ENCODE measurements at places on chromosomes 2 and 18. TPM values are rescaled to one million over a fixed set of nuclear protein-coding genes. Genes with fewer than 3 reads are reported as not detected.

- no peak for DNase-seq
Measured at GRCh38 chr2:219399716-219400478, 12.2 kb upstream of the DNPEP start.

- DNase-seq = no peak
Measured at GRCh38 chr2:204129591-204130294, 193.2 kb downstream of the ICOS start.

GRCh38 chr18:45071956-45072355, 391.3 kb downstream of the SETBP1 start:
- DNase-seq = no peak

RAB6C gene
- polyA plus RNA-seq = 0.17 TPM

C2orf72 gene
- 2.6 TPM for polyA plus RNA-seq

- no peak for DNase-seq
Measured at GRCh38 chr2:47490406-47490805, 87.5 kb downstream of the MSH2 start.

DNA sequence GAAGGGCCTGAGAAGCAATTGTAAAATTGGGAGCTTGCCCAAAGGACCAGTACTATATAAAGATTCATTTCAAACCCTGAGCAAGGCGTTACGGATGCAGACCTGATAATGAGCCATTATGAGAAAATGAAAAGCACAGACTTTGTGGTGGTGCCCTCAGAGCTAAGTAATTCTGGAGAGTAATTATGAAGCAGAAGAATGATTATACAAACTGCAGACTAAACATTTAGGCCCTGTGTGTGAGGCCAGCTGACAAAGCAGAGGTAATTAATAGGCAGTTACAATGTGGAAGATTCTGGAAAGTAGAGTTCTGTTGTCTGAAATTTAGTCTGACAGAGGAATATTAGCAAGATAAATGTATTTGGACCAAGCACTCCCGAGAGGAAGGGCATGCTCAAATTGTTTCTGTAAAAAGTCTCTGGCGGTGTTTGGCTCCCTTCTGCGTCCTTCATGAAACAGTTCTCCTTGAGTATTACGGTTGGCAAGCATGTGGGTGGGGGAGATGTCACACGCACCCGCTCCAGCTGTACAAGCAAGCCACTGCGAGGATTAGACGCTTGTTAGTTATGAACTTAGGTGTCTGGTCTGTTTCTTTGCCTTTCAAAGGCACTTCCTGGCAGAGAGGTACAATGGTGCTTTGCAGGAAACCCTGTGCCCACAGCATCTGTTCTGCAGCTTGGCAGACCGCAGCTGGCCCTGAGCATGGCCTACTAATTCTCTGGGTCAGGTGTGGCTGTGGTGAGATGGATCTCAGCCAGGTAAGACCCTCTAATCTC, 45.5 kb downstream of the CDC42EP3 start:
- DNase-seq = no peak

- DNase-seq = no peak
Measured at GRCh38 chr18:23200756-23201155, 65.5 kb downstream of the CABLES1 start.

COA5 gene
- 85.8 TPM for polyA plus RNA-seq

DNA sequence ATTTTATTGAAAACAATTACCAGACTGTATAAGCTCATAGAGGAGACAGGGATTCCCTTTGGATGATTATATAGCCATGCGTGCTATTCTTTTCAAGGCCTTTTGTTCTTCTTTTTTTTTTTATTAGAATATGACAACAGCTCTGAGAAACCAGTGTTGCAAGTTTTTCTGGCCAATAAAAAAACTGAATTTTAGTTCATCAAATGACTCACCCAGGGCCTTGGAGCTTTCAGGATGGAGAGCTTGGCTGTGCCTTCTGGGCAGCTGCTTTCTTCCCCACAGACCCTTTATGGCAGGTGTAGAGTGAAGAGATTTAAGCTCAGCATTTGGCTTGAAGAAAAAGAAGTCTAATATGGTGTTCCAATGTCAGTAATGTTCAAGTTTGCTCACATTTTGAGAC, 497.9 kb upstream of the FANCL start:
- DNase-seq = no peak

DNA sequence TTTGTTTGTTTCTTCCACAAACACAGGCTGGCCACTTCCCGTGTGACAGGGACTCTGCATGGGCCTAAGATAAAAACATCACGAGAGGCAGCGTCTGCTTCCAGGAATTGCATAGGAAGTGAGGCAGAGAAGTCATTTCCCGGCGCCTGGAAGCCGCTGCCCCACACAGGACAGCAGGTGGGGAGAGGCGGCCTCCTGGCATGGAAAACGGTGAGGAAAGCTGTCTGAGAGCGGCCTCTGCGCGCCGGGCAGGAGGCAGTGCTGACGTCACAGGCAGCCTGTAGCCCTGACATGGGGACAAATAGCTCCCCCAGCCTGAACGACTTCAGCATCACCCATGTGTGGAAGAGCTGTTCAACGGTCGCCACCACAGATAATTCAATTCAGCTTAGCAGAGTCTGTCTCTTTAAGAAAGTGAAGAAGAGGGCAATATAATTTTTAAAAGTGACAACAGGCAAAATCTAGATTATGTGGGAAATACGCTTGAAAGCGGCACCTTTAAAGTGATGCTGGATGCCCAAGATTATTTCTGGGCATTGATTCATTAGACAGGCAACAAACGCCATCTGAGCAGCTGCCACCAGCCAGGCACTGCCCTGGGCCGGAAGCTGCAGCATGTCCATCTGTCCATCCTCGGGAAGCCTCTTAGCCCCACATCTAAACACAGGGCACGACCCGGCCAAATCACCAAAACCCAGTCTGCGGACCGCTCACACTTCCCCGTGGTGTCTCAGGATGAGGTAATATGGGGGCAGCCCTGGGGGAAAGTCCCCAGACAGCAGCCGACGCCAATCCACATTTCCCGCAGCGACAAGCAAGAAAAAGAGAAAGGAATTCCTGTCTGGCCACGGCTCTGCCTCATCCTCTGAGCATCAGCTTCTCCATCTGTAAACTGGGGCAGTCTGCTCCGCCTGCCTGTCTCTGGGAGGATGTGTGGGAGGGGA, 138.9 kb downstream of the PXDN start:
- no peak for DNase-seq

SERPINB12 gene
- polyA plus RNA-seq = not detected

Data from kidney (tissue), 22 donors.